ENCODE measurements at places on chromosomes 6 and 20.
A peak's percentile ranks its signal among the peaks of the same experiment; 100 is the strongest.

DNA sequence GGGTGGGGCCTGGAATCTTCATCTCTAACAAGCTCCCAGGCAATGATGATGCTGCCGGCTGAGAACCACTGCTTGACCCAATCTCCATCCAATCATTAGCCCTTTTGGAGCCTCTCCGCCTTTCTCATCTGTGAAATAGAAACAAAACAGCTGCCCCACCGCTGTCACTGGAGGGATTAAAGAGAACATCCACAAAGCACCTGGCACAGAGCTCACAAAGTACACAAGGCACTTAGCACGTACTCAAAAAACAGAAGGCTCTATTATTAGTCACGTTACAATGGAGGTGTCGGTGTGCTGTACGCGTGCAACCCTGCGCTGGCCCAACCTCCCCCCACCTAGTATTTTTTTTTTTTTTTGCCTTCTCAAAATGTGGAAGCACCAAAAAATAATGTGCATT lies 213.5 kb upstream of the ARID1B start:
- DNase-seq = no peak

DNA sequence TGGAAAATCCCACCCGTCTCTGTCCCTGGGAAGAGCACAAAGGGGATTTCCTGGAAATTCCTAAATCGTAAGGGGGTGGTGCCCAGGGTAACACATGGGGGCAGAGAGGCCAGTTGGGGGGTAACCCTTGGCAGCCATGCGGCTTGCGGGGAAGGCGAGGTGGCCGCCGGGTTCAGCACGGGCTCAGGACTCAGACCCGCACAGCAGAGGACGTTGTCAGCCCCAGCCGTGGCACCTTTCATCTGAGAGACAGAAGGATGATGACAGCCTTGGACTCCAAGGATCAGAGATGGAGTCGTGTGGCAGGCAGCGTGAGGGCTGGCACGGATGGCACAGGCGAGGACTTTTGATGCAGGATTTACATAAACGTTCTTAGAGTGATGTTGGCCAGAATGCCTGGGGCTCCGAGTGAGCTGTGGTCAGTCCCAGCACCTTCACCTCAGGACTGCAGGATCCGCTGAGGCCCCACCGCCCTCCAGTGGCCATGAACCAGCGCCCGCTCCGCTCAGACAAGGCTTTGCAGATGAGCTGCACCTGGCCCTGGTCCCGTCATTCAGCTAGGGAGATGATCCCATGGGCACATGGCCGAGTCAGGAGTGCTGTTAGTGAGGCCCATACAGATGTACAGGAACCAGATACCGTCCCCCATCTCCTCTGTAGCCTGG lies 190.3 kb downstream of the TAF4 start:
- DNase-seq = peak; percentile 19

GRCh38 chr6:39266375-39266774 lies 37.1 kb upstream of the KCNK5 start:
- DNase-seq = no peak

DNA sequence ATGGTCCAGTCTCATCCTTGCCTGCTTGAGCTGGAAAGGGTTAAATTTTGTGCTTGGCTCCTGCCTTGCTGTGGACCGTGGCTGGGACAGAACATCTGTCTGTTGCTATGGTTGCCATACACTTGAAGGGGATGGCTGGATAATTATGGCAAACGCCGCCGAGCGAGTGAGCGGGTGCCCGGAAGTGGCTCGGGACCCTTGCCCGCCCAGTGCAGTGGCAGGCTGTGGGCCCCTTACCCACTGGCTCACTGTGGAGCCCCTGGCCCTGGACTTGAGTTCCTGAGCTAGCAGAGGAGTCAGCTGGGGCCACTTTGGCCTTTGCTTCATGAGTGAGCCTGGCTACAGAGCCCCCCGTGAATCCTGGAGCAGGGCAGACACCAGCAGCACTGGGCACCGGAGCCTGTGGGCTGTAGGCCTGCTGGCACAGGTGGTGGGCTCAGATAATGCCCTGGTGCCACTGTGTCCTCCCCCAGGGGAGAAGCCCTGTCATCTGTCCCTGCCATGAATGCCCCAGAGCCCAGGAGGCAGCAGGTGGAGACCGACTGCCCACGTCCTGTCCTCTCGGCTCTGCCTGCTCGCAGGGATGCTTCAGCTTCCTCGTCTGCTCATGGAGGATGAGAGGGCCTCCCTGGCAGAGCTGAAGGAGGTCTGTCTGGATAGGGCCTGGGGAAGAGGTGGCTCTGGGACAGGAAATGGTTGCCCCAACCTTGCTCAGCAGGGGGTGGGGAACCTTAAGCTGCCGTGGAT lies 25.5 kb upstream of the NOL4L start:
- DNase-seq = no peak

- DNase-seq = no peak
Measured at GRCh38 chr20:3692706-3693294, 11.0 kb upstream of the ADAM33 start.

Measured in putamen (tissue), 1 donor.